ENCODE measurements at places on chromosomes 4 and X.

DNA sequence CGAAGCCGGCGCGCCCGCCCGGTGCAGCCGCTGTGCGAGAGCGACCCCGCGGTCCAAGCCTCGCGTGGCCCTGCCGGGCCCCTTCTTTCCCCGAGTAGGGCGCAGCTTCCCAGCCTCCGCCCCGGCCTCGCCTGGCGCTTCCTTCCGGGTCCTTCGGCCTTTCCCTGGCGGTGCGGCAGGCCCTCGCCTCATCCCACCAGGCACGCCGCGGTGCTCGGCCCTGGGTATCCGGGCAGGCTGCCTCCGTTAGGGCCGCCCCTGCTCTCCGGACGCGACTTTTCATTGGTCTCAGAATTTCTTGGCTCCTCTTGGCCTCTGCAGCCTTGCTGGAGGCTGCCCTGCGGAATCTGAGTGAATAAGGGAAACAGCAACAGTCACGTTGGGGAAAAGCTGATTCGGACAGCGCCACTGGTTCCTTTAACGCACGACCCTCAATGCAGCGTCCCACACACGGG, 429 bp downstream of the UVSSA start:
- peak; percentile 70 for DNase-seq

GRCh38 chr4:159111416-159111815, 8.5 kb downstream of the RAPGEF2 start:
- DNase-seq, result no peak

DNA sequence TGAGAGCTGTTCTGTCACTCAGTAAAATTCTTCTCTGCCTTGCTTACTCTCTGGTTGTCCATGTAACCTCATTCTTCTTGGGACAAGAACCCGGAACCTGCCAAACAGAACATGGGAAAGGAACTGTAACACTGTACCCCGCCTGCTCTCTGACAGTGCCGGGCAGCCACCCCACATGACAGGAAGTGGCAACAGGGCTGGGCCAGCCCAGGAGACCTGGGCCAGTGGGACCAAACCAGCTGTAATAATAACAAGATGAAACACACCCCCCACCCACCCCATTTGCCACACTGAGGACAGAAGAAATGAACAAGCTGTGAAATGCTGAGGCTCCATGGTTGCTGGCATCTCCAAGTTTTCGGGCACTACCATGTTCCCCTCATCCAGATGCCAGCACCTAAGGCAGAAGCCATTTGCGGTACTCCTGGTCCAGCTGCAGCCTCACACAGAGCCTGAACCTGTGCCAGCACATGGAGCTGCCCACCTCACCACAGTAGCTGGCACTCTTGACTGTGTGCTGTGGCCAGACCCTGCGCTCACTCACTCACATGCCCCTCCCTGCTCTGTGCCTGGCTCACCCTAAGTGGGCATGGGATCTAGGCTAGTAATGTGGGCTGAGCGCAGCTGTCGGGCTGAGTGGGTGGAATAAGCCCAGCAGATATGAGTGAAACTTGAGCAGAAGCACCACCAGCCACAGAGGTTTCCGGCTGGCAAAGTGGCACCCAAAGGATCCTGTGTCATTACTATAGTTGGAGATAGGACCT, 126.2 kb upstream of the UGT8 start:
- DNase-seq, result no peak

GRCh38 chr4:59570860-59571476, 1629.2 kb upstream of the ADGRL3 start:
- DNase-seq, result peak; percentile 40

- DNase-seq, result no peak
These were observed 204.6 kb upstream of the SLIT2 start for GRCh38 chr4:20046931-20047677.

GRCh38 chr4:24846716-24847115, 51.3 kb downstream of the SOD3 start:
- DNase-seq, result no peak

DNA sequence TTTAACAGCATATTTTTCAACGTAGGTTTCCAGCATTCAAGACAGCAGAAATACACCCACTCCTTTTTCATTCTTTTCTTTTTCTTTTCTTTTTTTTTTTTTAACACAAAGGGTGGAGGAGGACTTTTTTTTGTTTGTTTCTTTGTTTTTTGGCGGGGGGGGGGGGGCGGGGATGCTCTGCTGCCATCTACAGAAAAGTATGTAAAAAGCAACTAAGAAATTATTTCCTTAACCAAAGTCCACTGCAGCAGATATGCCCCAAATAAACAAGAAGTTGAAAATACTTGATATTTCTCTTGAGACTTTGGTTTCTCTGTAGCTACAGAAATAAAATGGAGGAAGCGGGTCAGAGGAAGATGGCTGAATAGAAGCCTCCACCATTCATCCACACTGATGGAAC, 63.2 kb upstream of the PBDC1 start:
- DNase-seq, result no peak

DNA sequence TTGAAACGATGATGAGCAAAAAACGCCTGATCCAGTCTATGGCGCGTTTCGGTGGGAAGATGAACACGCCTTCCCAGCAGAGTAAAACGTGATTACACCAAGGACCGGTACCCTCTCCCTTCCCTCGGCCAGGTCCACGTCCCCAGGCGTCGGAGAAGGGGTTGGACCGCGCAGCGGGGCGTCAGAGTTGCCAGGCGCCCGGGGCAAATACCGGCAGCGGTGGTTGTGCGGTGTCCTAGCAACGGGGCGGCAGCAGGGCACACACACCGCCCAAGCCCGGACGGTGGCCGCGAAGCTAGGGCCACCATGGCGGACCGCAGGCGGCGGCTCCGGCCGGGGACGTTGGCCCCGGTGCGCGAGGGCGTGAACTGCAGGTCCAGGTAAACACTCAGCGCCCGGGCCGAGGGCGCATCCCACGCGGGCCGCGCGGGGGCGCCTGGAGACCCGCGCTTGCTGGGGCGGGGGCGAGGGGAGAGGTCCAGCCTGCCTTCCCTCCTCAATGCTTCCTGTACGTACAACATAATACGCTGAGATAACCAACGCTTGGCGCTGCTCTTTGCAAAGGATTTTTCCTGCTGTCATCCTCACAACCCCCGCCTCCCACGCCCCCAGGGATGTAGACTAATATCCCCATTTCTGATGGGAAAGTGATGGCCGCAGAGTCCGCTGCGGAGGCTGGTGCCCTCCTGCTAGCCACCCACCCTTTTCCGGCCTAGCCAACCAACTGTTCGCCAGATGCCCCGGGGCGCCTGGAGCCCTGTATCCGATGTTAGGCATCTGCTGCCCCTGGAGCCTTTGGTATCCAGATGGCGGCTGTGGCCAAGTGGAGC, at the start of gene FAM47E:
FAM47E (plus strand) TSS at position 281 of the 830 bp plus-strand sequence; CDS start at position 307, 26 bp downstream.
- no peak for DNase-seq

DNA sequence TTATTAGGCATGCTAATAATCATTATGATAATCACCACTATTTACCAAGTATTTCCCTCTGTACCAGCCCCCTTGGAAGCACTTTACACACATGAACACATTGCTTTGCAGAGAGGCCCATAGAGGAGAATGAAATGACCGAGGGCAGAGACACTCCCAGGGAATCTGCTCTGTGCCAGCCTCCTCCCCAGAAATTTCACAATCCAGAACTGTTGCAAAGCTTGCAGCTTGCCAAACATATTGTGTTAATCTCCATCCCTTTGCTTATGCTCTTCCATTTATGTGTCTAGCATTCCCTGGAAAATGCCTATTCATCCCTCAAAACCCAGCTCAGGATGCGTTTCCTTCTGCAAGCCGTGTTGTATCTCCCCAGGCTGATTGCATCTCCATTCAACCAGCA, 37.8 kb downstream of the CYTL1 start:
- DNase-seq, result no peak

Measured in OCI-LY7 (cell line).